ENCODE measurements at places on chromosomes 11 and 22.

- DNase-seq, result no peak
These were observed 19.8 kb downstream of the ZBED5 start for GRCh38 chr11:10838083-10838482.

GRCh38 chr11:60357771-60358170 lies 20.6 kb upstream of the MS4A7 start:
- no peak for DNase-seq

- no peak for DNase-seq
These were observed 17.1 kb upstream of the APLP2 start for GRCh38 chr11:130052567-130052966.

DNA sequence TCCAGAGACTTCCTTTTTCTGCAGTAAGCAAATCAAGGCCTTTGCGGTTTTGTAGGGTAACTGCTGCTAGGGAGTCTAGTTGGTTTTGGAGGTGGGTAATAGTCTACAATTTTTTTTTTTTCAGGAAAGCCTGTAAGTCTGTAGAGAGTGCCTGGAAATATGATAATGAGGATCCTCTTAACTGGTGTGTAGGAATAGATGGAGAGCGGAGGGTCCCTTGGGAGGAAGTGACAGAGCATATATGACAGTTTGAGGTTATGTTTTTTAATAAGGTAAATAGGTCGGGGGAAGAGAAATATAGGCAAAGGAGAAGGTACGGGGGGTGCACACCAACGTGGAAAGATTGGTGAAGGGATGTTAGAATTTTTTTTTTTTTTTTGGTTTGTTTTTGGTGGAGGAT lies 25.9 kb downstream of the ZNF195 start:
- no peak for DNase-seq

DNA sequence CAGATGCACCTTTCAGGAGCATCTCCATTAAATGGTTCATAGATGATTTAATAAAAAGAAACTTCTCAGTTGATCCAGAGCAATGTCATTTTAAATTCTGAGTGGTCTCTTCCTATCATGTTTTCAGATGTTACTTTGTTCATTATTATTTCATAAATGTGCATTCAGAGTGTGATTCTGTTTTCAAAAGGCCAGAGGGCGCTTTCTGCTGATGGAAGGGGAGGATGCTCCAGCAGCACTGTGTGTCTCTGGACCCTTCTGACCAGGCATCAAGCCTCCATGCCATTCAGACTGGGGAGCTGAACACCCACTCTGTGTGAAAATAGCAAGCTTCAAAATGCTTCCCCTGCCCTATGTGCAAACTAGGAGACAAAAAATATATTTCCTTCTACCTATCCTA lies 23.9 kb upstream of the CRTAM start:
- peak; percentile 27 for DNase-seq

- no peak for DNase-seq
These were observed 52.4 kb downstream of the SIK2 start for GRCh38 chr11:111654601-111655000.

- DNase-seq, result peak; percentile 75
These were observed 10.2 kb downstream of the PACS1 start for GRCh38 chr11:66080055-66080817.

GRCh38 chr11:44285756-44286155 lies 24.2 kb downstream of the ALX4 start:
- no peak for DNase-seq

- DNase-seq, result no peak
These were observed 25.7 kb upstream of the TMPRSS4 start for GRCh38 chr11:118051136-118051610.

DNA sequence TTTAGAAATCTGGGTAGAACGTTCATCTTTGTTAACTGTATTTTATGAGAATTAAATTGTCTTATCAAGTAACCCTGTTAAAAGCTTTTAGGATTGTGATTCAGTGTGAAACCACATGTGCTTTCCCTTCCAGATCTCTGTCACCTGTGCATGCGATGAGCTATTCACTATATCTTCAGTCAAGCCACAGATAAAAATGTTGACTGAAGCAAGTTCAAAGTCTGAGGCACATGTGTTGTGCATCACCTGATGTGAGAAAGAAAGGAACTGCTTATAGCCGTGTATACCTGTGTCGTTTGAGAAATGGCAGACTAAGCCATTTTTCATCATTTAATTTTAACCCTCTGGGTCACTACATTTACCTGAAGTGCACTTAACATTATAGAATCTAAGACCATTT lies 1088.9 kb upstream of the TENM4 start:
- DNase-seq, result no peak

DNA sequence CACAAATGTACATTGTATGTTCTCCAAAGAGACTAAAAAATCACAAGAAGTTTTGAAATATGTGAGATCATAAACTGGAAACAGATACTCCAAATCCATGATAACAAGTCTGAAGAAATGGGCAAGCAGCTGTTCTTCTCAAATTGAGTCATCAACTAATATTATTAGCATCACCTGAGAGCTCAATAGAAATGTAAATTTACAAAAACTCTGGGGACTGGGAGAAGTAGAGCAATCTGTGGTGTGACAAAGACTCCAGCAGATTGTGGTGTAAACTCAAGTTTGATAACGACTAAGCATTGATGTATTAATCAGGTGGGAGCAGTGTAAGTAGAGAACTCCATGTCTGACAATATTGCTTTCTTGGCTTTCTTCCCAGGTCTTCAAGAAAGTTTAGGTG lies 53.2 kb downstream of the GLYATL1 start:
- no peak for DNase-seq

- DNase-seq, result no peak
These were observed 52.4 kb downstream of the MCM5 start for GRCh38 chr22:35452351-35452781.

DNA sequence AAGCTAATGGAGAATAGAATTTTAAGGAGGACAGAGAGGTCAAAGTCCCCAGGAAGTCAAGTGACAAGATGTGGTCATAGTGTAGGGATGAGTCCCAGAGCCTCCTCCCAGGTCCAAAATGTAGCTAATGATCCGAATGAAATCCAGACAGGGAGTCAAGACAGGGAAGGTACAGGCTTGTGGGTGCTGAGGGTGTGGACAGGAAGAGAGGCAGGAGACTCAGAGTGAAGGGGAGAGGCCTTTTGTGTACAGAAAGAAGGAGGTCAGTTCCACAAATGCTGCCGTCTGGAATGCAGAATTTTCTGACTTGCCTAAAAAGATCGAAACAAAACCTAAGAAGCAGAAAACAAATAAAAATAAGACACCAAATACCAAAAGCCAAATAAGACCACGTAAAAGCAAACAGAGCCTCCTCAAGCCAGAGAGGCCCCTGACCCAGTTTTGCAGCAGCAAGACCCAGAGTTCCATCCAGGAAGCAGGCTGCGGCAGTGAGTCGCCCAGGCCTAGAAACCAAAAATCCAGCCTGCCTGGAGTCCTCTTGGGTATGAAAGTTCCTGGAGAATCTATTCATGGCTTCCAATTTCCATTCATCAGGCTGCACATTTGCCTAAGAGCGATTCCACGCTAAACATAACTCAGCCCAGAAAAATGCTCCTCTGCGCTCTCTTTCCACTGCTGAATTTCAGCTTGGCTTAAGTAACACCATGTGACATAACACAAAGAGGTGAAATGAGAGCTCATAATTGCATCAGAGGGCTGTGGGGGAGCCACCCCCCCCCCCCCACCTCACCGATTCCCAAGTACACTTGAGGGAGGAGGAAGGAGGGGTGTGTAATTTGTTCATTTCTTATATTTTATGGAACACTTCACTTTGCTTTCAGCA lies 71.2 kb downstream of the KIRREL3 start:
- no peak for DNase-seq

DNA sequence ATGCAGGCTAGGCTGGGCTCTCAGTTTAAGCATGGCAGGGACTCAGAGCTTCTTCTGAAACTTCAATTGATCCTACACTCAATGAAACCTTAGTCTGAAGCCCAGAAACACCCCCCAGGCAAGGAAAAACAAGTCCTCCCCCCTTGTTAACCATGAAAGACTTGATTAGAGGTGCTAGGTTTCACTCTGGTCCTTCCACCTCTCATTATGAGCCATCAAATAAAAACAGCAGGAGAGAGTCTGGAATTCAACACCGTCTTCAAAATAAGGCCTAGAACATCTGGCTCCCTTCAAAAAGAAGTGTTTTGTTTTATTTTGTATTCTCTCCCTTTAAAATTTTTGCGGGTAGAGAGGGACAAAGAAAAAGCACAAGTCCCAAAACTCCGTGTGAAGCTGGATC lies 95.7 kb downstream of the NAT10 start:
- DNase-seq, result no peak

GRCh38 chr11:23423104-23423503 lies 562.8 kb upstream of the CCDC179 start:
- DNase-seq, result no peak

- no peak for DNase-seq
These were observed 48.8 kb upstream of the OPCML start for GRCh38 chr11:133581091-133581490.

- DNase-seq, result no peak
These were observed 699 bp downstream of the AIFM3 start for GRCh38 chr22:20967697-20968211.

DNA sequence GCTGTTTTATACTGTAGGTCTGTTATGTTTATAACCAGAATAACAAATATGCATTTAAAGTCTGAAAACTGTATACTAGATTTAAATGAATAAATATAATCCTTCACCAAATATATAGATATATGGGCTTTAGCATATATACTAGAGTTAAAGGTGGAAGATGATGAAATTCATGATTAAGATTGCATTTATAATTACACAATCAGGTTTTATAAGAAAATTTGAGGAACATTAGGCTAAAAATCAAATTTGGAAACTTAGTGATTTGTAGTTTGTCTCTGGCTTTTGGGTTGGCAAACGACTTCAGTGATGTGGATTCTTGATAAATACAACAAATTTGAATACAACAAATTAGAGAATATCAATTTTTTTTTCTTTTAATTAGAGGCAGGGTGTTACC lies 10.0 kb downstream of the BCL2L13 start:
- no peak for DNase-seq

DNA sequence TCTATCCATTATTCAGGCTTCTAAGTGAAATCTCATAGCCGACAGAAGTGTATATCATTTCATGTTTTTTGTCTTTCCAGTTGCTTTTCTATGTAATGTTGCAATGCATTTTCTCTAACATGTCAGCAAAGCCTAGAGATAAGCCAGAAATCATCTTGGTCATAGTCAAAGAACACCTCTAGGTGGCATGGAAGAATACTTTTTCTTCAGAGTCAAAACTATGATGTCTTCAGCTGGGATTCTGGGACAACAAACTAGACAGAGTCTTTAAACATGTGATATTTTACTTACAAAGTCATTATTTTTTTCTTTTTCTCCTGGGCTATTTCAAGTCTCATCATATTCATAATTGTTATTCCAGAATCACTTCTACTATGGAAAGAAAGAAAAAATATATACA lies 4.4 kb downstream of the GAS2 start:
- DNase-seq, result no peak

- no peak for DNase-seq
These were observed 21.6 kb downstream of the ZFP91 start for GRCh38 chr11:58600510-58600909.

DNA sequence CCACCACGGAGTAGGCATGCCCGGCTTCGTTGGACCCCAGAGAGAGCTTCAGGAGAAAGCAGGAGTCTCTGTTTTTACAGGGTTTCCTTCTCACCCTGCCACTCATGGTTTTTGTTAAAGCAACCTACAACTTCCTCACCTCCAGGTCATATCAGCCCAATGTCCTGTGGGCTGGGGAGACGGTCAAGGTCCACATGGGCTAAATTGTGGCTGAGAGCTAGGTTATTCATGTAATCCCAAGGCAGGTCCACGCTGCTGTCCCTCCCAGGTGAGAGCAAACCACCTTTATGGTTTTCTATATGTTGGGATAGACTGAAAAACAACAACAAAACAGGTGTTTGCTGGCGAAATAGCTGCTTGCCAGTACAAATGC lies 19.5 kb downstream of the TSPAN32 start:
- DNase-seq, result no peak

DNA sequence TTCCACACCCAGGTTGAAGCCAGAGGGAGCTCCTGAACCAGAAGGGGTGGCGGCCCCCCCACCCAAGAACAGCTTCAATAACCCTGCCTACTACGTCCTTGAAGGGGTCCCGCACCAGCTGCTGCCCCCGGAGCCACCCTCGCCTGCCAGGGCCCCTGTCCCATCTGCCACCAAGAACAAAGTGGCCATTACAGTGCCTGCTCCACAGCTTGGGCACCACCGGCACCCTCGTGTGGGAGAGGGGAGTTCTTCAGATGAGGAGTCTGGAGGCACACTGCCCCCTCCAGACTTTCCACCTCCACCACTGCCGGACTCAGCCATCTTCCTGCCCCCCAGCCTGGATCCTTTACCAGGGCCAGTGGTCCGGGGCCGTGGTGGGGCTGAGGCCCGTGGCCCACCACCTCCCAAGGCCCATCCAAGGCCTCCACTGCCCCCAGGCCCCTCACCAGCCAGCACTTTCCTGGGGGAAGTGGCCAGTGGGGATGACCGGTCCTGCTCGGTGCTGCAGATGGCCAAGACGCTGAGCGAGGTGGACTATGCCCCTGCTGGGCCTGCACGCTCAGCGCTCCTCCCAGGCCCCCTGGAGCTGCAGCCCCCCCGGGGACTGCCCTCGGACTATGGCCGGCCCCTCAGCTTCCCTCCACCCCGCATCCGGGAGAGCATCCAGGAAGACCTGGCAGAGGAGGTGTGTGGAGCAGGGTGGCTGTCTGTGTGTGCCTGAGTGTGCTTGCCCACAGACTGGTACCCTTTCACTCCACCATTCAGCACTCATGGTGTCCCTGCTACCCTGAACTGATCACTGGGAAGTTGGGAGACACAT lies 6.7 kb downstream of the PHOX2A start:
- DNase-seq, result no peak

DNA sequence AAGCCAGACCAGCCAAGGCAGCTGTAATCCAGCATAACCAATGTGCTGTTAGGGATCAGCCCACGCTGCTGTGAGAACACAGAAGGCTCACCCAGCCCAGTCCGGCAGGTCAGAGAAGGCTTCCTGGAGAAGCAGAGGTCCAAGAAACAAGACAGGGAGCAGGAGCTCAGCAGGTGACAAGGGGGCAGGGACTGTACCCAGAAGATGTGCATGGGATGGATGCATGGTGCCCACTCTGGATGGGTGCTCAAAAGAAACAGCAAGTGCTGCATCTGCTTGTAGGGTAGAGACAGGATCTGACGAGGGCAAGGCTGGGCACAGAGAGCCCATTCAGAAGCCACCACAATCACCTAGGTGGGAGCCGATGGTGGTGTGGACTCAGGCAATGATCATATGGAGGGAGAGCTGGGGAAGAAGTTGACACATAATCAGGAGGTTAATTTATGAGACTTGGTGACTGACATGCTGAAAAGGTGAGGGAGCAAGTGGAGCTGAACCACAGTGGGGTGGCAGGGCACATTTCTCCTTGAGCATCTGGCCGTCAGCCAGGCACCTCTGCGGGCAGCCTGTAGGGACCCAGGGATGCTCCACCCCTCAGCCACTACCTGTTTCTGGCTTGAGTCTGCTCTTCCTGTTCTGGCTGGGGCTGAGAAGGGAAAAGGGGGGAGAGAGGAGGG lies 102.3 kb upstream of the DRD2 start:
- no peak for DNase-seq

DNA sequence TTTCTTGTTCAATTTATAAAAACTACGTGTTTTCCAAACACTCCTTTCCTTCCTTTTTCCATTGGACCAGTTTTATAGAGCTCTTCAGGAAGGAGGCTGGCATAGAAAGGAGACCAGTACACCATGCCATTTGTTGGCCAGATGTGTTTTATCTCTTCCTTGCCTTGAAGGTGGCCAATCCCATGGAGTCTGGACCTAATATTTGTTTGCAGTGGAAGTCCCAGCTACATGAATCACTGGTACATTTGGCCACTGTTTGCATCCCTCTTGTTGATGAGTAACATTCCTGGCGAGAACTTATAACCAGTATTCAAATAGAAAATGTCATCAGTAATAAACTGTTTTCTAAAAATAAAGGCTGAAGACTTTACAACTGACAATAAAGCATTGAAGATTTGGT lies 110.2 kb downstream of the ANO3 start:
- DNase-seq, result no peak

Data from CD4-positive, alpha-beta T cell treated with Interleukin-21 for 1 hour (primary cell).